Activated gamma-delta T cell (primary cell): ENCODE measurements at places on chromosomes 7 and 10.
A peak's percentile ranks its signal among the peaks of the same experiment; 100 is the strongest.

GRCh38 chr7:34019301-34019790 lies 114.0 kb downstream of the BMPER start:
- no peak for DNase-seq

GRCh38 chr10:88113232-88113631 lies 249.8 kb downstream of the PTEN start:
- no peak for DNase-seq

GRCh38 chr10:103062854-103063590 lies 130.1 kb downstream of the NT5C2 start:
- no peak for DNase-seq

DNA sequence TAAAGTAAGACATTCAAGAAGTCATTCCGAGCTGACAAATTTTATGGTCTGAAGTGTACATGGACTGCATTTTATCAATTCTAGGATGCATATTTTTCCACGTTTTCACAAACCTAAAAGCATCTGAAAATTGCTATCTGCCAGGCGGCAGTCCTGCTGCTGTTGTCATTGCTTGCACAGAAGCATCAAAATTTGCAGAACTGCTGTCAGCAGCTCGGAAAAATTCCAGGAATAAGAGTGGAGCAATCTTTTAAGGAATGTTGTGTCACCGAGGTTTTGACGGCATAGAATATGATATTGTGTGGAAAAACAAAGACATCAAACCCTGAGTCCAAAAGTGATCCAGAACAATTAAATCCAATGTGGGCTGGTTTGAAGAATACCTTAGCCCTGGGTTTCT lies 61.4 kb downstream of the CHCHD3 start:
- no peak for DNase-seq

- no peak for DNase-seq
Measured at GRCh38 chr10:127998501-127999144, 91.7 kb downstream of the PTPRE start.

DNA sequence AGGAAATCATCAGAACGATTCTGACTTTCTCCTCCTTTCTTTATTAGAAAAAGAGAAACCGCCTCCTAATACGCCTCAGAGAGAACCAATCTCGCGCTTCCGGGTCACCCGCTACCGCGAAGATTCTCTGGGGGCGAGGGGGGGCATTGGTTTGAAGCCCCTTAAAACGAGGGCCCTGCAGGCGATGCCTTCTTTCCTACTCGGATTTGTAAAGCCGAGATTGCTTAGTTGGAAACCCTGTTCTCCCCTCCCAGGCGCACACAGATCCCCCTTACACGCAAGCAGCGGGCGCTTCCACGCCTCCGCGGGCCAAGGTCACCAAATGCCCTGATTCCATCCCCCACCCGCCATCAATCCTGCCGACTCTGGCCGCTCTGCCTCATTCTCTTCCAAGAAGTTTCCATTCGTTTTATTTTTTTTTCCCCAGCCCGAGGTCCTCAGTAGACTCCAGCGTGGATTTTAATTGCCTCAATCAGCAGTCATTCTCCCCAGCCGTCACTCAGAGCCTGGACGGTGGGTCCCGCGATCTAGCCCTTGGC lies 1.1 kb upstream of the GAD2 start:
- no peak for DNase-seq

- DNase-seq = no peak
Measured at GRCh38 chr7:133561396-133561795, 308.5 kb downstream of the EXOC4 start.

- no peak for DNase-seq
Measured at GRCh38 chr7:153698046-153698445, 354.2 kb upstream of the DPP6 start.

DNA sequence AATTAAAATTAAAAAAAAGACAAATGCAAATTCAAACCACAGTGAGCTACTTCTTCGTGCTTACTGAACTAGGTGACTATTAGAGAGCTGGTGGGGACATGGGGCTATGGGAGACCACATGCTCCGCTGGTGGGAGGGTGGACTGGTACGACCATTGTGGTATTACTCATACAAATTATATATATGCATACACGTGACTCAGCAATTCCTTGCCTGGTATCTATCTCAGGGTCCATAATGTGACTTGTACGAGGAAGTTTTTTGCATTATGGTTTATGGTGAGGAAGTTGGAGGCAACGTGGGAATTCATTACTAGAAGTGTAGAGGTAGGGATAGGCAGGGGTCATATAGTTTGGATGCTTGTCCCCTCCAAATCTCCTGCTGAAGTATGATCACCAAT lies 1112.7 kb downstream of the TYW1 start:
- no peak for DNase-seq

GRCh38 chr7:30028749-30029635 lies 780 bp downstream of the PLEKHA8 start:
- DNase-seq = no peak

- DNase-seq = peak; percentile 32
Measured at GRCh38 chr10:103692952-103693811, 162.2 kb downstream of the SH3PXD2A start.

DNA sequence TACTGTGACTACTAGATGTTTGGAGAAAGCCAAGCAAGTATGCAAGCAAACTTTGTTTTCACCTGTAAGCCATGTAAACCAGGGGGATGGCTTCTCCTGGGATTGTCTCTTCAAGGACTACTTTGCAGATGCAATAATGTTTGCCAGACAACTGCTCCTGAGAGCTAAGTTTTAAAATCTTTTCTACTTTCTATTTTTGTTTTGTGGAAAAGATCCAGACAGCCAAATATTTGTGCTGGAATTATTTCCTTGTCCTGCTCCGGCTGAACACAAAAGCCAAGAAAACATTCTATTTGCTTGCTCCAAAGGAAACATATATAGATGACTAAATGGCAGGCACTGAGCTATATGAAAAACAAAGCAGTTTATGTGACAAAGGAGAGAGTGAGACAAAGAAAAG lies 51.6 kb downstream of the TFPI2 start:
- DNase-seq = no peak

GRCh38 chr7:80807166-80807900 lies 111.5 kb downstream of the SEMA3C start:
- DNase-seq = no peak

GRCh38 chr7:108345710-108346336 lies 110.4 kb downstream of the NRCAM start:
- DNase-seq = no peak

- no peak for DNase-seq
Measured at GRCh38 chr10:77500754-77501151, 136.9 kb downstream of the KCNMA1 start.

DNA sequence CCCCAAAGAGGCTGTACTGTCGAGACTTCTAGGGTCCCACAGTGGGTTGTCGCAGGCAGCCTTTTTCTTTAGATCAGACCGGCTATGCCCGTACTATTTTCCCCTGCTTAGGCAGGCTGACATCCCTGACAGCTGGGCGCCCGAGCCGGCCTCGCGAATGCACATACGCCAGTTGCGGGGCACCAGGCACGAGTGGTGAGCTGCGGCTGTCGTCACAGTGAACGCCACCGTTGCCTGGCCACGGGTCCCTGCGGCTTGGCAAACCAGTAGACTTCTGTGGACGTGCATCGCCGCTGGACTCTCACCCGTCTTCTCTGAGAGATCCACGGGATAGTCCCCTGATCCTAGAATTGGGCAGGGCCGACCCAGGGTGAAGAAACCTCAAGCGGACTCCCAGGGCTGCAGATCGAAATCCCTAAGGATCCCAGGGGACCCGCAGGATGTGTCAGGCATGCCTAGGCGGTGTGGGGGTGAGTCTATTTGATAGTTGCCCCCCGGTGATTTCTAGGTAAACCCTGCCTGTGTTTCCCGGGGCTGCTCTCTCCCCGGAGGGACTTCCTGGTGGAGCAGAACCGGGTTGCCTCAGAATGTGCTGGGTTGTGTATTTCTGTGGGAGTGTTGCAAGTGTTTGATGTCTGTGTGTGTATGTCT lies 33.0 kb upstream of the ZNF273 start:
- no peak for DNase-seq

DNA sequence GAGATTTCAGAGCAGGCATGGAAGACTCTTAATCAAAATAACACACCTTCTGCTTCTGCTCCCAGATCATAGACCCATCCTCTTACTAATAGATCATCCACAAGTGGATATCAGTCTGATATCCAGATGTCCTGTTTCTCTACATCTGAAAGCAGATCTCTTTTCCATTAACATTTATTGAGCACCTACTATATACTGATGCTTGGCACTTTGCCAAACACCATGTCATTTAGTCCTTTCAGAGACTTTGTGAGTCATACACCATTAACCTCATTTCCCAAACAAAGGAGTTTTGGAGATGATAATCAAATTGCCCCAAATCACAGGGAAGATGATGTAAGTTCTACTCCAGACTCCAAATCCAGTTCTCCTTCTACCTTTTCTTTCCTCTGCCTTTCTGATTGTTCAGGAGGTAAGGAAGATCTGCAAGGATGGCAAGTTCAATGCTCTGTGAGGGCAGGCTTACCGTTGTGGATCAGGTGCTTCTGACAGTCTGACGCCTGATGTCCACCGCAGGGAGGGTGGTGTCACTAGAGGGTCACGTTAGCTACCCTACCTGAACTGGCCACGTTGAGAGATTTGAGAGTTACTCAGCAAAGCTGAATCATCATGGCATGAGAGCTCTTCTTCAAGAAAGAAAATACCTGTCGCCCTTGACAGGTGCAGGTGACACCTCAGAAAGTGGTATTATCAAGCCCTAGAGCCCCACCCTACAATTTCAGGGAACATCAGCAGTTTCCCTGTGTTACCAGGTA lies 269.6 kb upstream of the ZMIZ1 start:
- no peak for DNase-seq

GRCh38 chr10:127468632-127469031 lies 80.5 kb upstream of the NPS start:
- no peak for DNase-seq

DNA sequence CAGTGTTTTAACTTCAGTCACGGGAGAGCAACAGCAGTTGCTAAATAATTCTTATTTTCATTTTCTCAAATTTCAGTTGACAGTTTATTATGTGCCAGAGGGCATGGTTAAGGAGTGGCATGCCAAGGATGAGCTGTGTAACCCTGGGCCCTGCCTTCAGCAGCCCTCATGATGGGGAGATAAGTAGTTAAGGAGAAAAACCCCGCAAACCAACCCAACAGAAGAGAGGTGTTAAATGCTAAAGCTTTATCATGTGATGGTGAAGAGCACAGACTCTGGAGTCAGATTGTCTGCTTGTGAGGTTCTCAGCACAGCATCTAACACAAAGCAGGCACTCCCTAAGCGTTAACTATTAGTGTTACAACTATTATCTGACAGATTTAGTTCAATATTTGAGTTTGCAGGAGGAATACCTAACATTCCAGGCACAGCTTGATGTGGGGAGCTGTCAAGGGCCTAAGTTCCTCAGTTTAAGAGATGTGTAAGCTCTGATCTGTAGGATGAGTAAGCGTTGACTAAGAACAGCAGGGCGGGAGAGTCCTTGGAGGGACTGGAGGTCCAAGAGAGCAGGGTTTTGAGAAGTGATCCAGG lies 29.6 kb downstream of the STAM start:
- DNase-seq = no peak

DNA sequence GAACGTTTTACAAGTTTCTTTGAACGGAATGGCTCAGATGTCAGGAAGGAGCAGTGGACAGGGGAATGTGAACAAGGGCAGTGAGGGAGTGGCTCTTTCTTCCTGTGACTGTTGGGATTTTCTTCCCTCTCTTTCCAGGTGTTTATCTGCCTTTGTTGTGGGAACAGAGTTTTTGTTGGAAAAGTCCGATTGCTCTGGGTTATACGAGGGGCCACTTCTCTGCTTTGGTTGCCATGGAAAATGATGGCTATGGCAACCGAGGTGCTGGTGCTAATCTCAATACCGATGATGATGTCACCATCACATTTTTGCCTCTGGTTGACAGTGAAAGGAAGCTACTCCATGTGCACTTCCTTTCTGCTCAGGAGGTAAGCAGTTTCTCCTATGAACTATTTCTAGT lies 41.4 kb downstream of the ZRANB1 start:
- no peak for DNase-seq

DNA sequence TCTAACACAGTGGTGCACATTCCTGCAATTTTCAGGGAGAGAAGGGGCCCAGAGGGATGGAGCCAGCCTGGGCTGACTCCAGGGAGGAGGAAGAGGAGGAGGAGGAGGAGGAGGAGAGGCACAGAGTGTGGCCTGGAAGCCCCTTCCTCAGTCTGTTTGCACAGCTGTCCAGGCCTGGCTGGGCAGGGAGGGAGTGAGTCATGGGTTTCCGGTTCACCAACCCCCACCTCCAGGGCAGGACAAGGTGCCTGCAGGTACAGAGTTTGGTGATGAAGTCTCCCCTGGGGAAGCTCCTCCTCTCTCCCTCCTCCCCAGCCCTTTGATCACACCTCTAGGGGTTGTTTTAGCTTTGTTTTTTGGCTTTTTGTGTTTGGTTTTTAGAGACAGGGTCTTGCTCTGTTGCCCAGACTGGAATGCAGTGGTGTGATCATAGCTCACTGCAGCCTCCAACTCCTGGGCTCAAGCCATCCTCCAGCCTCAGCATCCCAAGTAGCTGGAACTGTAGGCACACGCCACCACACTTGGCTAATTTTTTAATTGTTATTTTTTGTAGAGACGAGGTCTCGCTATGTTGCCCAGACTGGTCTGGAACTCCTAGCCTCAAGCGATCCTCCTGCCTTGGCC lies 77.5 kb upstream of the CUX1 start:
- no peak for DNase-seq

- no peak for DNase-seq
Measured at GRCh38 chr7:71627651-71628050, 495.7 kb downstream of the GALNT17 start.

DNA sequence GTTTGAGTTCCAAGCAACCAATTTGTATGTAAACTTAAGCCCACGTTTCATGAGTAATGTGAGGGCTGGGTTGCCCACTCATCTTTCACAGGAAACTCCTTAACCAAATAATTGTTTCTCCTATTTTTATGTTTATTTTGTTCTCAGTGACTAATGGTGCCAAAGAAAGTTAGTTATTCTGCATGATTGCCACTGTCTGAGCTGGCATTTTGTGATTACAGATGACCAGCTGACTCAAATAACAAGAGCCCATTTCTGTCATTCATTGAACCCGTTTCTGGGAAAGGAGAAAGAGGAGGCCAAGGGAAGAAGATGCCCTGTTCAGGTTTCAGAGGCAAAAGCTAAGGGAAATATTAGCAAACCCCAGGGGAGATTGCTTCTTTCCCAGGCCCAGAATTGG lies 186.9 kb upstream of the MYO3A start:
- no peak for DNase-seq

DNA sequence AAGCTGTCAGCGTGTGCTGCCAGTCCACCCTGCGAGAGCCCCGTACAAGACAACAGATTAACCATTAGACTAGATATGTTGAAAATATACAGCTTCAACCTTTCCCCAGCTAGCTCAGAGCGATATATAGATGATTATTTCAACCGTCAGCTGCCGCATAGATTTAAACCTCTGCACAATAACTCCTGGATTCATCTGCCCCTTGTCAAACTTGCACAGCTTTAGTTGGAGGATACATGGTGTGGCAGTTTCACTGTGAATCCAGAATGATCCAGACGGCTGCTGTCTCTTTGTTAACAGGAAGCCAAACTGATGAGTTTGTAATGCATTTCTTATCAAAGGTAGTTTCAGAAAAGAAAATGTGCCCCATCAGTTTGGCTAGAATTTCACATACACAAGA lies 659.7 kb downstream of the KCNMA1 start:
- DNase-seq = no peak

GRCh38 chr7:91898240-91898992 lies 17.9 kb upstream of the MTERF1 start:
- DNase-seq = no peak
